Body of pancreas (tissue), 4 donors: ENCODE measurements at places on chromosomes 7 and 10.

DNA sequence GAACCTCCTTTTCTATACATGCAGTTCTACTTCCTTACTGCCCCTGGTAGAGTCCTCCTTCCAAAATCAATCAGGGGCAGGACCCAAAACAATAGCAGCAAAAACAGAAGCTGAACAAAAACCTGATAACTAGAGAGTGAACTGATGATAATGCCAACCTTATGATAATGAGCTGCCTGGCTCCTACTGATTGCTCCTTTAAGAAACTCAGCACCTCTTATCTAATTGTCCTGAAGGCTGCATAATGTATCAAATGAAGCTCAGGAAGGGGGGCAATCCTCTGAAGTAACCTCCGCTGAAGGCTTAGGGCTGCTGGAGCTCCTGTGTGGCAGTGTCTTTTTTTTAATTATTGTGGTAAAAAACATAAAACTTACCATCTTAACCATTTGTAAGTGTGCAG, 257.0 kb downstream of the PHTF2 start:
- DNase-seq: no peak

DNA sequence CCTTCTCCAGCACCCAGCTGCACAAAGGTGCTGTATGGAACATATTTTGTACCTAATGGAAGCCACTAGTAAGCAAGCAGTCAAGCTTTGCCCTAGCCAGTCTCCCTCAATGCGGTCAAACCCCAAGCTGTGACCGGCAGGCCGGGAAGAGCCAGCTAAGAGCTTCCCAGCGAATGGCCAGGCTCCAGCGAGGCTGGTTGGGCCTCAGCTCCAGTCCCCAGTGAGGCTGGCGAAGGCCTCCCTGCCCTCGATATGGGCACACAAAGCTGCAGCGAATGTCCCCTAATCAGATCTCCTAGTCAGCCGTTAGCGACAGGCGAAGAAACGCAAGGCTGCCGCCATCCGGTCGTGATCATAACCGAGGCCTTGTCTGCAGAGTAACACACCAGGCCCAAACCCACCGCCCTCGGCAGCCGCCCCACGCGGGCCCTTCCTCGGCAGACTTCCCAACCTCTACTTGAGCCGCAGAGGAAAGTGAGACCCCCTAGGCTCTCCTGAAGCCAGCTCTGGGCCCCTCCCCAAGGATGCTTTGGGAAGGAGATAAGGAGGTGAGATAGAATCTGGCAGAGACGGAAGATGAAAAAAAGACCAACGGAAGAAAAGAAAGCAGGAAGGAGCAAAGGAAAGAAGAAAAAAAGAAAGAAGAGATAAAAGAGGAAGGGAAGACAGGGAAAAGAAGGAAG, 3.1 kb upstream of the HOXA9 start:
- DNase-seq: no peak

- no peak for DNase-seq
Observed at GRCh38 chr7:47418601-47419309, 163.2 kb downstream of the TNS3 start.

DNA sequence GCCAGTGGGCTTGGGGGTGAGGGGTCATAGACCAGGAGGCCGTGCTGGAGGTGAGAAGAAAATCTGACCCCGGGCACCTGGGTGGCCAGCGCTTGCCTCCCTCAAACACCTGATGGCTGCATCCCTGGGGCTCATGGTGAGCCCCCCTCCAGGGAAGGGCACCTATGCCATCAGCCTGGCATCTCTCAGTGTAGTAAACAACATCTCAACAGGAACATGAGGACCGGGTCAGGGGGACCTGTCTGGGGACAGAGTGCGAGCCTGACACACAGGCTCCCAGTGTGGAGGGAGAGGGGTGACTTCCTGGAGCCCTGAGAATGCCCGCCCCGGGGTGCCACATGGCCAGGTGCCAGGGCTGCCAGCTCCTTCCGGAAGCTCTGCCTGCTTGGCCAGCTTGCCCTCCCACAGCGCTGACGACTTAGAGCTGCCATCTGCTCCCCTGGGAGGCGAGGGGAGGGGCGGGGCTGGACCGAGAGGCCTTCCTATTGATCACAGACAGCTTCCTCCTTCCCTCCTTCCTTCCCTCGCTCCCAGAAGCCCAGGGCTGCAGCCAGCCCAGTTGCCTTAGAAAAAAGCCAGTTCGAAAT, 12.3 kb downstream of the STX1A start:
- peak; percentile 84 for DNase-seq

GRCh38 chr10:11838298-11838852, 15.2 kb downstream of the PROSER2 start:
- DNase-seq: no peak
